NCI-H1436 treated with DMSO at 0.1 percent for 48 hours (cell line): ENCODE measurements at places on chromosomes 1 and 21.

DNA sequence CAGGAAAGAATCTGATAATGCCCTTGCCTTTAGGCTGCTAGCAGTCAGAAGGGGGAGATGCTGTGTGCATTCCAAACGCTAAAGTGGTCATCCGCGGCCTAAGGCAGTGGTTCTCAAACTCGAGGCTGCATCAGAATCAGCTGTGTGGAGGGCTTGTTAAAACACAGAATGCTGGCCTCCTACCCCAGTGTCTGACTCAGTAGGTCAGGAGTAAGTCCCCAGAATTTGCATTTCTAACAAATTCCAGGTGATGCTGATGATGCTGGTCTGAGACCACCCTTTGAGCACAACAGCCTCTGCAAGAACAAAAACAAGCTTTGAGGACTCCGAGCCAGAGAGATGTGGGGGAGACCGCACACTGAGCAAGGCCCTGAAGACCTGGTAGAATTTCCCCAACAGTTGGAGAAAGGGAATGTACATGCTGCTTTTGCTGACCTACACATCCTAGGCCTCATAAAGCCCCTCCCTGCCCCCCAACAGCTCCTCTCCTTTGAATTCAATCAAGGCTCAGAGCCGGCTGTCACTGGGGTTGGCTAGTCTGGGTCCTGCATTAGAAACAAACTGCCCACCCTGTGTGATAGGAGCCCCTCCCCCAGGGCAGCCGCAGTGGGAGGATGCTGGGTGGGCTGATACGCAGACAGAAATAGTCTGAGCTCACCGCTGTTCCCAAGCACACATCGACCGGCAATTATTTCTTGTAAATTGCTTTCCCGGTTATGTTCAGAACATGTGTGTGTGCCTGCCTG is 27.1 kb downstream of the SHISAL2A start:
- DNase-seq = no peak

- DNase-seq = no peak
Observed at GRCh38 chr1:214923278-214923915, 159.1 kb upstream of the KCNK2 start.

- no peak for DNase-seq
Observed at GRCh38 chr21:44706706-44707581, 4.4 kb downstream of the TSPEAR start.

- no peak for DNase-seq
Observed at GRCh38 chr1:185795181-185795580, 61.0 kb downstream of the HMCN1 start.

GRCh38 chr1:58710190-58711085 is 10.6 kb upstream of the MYSM1 start:
- DNase-seq = no peak

DNA sequence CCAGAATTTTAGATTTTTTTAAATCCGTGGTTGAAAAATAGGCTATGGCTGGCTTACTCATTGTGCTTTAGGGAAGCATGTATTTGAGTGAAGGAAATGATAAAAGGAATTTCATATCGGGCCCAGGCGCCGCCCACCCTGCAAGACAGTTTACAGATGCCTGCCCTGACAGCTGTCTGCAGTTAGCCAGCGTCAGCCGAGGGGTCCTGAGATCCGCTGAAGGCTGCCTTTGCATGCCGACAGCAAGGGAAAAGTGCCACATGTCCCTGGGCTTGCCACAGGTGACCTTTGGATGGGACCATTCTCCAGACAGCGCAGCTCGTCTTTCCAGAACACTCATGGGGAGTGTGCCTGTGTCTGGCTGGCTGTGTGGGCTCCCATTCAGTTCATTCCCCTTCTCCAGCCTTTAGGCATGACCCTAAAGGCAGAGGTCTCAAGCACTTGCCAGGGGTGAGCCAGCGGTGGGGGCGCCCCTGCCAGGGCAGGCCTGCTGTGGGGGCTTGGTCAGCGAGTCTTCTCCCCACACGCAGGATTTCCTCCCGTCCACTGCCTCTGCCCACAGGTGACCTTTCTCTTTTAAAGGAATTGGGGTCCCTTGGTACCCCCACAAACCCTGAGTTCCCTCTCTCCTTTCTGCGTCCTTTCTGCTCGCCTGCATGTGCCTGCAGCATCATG is 46.1 kb upstream of the TRAPPC10 start:
- no peak for DNase-seq

DNA sequence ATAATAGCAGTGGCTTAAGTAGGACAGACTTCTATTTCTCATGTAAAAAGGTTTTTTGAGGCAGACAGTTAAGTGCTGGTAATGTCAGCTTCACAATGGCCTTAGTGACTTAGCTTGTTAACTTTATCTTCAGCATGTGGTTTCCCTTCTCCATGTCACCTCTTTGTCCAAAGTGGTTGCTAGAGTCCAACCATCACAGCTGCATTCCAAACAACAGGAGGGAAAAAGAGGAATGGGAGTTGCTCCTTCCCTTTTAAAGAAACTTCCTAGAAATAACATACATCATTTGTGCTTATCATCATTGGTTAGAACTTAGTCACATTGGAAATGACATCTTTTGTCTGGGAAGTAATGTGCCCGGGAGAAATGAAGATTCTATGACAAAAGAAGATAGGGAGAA is 9.9 kb downstream of the GSTM5 start:
- no peak for DNase-seq

DNA sequence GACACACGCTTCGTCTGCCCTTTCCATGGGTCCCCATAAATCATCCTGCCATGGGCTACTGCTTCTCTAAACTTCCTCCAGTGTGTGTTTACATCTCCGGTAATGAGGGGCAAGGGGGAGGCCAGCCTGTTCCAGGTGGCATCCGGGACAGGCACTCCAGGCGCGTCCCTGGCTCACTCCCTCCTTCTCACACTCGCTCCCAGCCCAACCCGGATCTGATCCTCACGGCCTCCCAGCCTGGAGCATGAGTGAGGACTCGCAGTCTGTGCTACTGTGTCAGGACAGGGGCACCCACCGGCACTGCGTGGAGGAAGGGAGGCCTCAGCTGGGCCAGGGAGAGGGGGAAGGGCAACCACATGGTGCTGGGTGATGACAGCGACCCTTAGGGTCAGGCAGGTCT is 225.4 kb downstream of the TRABD2B start:
- no peak for DNase-seq

DNA sequence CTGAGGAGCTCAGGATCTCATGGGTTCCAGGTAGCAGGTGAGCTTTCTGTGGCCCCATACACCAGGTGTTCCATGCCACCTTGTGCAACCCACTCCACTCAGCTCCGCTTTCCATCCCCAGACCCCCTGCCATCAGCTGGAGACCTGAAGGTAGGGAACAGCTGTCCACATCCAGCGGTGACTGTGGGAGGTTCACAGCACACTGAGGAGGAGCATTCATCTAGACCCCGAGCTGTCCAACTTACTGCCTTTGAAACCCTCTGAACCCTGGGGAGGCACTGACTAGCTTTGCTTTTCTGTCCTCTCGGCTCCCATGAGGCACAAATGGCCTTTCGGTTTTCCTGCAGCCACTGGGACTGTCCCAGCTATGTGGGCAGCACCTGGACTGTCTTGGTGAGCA is 27.9 kb upstream of the ABCG1 start:
- DNase-seq = no peak

DNA sequence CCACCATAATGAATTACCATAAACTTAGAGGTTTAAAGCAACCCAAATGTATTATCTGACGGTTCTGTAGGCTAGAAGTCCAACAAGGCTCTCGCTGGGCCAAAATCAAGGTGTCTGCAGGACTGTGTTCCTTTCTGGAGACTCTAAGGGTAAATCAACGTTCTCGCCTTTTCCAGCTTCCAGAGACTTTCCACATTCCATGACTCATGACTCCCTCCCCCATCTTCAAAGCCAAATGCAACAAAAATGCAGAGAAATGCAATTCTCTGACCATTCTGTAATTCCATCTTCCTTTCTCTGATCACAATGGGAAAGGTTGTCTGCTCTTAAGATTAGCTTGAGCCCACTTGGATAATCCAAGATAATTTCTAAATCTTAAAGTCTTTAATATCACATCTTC is 287.1 kb downstream of the LTN1 start:
- no peak for DNase-seq

GRCh38 chr21:39666026-39666425 is 53.3 kb downstream of the B3GALT5 start:
- no peak for DNase-seq

DNA sequence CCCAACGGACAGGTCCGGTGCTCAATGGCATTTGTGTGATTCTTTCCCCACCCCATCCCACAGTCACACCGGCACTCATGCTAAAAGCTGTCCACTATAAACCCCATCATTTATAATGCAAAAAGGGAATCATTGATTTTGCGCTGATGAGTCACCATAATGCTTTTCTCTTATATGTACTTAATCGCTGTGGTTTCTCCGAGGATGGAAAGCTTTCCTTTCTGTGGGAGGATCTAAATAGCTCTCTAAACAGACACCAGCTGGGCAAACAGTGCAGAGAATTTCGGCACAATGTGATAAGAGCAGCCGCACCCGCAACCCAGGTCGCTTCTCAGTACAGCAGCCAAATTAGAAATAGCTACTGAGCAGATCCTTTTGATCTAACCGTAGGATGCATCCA is 85.6 kb downstream of the SETD4 start:
- no peak for DNase-seq

- DNase-seq = no peak
Observed at GRCh38 chr1:31798086-31798432, 17.8 kb downstream of the SPOCD1 start.

DNA sequence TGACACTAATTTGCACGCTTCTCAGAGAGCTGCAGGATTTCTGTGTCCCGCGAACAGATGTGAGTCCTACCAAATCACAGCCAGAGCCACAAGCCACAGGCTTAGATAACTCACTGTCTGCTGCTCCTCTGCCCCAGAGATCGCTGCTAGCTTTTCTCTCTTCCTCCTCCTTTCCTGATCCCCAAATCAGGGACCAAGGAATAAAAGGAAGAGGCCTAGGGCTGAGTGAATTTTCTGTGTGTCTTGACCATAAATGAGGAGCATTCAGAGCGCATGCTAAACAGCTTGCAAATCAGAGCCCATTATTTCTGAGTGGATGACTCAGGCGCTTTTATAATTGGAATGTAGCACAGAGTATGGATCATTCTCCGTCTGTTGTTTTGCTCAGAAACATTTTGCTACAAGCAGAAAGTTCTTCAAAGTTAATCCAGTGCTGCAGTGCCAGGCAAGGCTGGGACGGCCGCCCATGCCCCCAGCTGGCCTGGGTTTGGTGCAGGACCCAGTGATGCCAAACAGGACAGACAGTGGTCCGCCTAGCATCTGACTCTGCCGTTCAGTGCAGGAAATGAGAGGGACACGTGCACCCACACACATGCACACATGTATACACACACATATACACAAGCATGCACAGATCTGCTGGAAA is 38.2 kb downstream of the KCNAB2 start:
- no peak for DNase-seq

DNA sequence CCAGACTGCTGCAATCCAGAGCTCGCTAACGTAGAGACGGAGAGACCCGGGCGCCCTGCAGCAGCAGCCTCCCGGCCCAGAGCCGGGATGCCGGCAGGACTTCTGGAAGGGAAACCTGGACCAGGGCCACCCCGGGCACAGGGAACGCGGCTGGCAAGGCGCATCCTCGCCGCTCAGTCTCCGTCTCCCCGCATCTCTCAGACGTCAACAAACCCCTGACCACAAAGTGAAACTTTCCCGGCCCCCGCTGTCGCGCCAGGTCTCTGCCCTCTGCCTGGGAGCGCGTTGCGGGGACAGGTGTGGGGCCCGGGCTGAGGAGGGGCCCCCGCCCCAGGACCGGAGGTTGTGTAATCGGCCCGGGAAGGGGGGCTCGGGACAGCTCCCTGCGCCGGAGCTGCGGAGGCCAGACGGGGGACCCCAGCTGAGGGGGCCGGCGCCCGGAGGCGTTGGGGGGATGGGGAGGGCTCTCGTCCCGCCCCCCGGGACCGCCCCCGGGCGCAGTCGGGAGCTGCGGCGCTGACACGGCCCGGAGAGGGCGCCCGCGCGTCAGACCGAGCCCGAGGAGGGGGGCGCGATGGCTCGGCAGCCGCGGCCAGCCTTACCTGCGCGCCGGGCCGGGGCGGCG is 116.6 kb upstream of the HIVEP3 start:
- DNase-seq = no peak

GRCh38 chr1:232891071-232891470 is 59.3 kb upstream of the NTPCR start:
- DNase-seq = no peak

- no peak for DNase-seq
Observed at GRCh38 chr1:178371235-178371634, 125.5 kb downstream of the CLEC20A start.

- no peak for DNase-seq
Observed at GRCh38 chr1:198708761-198709525, 70.1 kb downstream of the PTPRC start.

DNA sequence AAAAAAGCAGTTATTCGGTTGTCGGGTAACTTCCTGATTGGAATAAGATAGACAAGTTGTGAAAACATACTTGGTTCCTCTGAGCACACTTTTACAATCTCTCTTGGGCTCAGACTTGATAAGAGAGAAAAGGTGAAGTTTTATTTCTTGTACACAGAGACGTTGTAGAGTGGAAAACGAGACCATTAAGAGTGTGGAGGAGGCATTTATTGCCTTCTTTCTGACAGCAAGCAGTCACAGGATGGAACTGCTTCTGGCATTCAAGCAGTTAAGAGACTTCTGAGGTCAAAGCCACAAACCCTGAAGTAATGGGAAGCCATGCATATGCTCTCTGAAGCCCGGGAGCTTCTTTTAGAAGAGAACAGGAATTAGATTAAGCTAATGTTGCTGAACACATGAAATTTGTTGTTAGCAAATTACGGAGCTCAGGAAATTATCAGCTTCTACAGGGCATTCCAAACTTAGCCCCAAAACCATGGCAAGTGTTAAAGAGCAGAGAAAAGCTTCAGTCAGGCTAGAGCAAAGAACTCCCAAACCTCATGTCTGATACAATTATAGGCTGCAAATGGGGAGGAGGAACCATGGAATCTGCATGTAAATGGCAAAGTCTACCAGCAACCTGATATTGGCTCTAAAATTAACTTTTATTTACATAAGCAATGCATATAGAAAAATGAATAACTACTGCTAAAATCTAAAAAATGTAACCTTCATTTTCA is 26.0 kb downstream of the S1PR1 start:
- no peak for DNase-seq

DNA sequence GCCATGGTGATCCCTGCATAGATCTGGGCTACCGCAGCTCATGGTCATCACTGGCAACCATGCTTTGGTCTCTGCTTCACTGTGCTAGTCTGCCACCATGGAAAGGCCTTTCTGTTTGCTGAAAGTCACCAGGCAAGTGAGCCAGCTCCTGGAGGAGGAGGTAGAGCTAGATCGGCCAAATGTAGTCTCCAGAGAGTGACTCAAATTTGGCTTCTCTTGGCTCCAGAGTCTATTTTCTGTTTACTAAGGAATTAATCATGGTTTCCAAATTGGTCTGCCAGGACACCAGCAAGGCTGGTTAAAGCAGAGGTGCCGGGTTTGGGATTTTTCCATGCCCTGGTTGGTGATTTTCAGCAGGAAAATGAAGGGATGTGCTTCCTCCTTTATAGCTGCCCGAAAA is 52.7 kb upstream of the IVNS1ABP start:
- no peak for DNase-seq

- DNase-seq = no peak
Observed at GRCh38 chr1:30445449-30445848, 277.9 kb downstream of the MATN1 start.
